ENCODE measurements at places on chromosomes 7 and 10. TPM values are rescaled to one million over a fixed set of nuclear protein-coding genes. Genes with fewer than 3 reads are reported as not detected.

CYP3A4 gene
- total RNA-seq: not detected

DPP6 gene
- total RNA-seq: not detected

C7orf33 gene
- total RNA-seq: not detected

CACNA2D1 gene
- total RNA-seq: not detected

AGBL3 gene
- total RNA-seq: 1.6 TPM

CALHM1 gene
- 0.25 TPM for total RNA-seq

VWC2 gene
- total RNA-seq: not detected

CFAP43 gene
- total RNA-seq: 0.09 TPM

GTPBP4 gene
- 70.4 TPM for total RNA-seq

CYP26C1 gene
- total RNA-seq: not detected

OR2A7 gene
- total RNA-seq: 3.9 TPM

ARHGAP22 gene
- not detected for total RNA-seq

PTPRZ1 gene
- total RNA-seq: not detected

ADAM22 gene
- 2.9 TPM for total RNA-seq

ACBD7 gene
- 3.0 TPM for total RNA-seq

PAPSS2 gene
- not detected for total RNA-seq

ELOVL3 gene
- not detected for total RNA-seq

TOMM7 gene
- total RNA-seq: 277 TPM

LIPF gene
- not detected for total RNA-seq

OPN4 gene
- not detected for total RNA-seq

GPR37 gene
- total RNA-seq: not detected

ARHGEF5 gene
- total RNA-seq: 11.9 TPM

RASSF4 gene
- 0.23 TPM for total RNA-seq

EBLN1 gene
- not detected for total RNA-seq

EMX2 gene
- total RNA-seq: not detected

WIPF3 gene
- not detected for total RNA-seq

PNLIP gene
- total RNA-seq: not detected

WDR37 gene
- total RNA-seq: 26.5 TPM

LIPK gene
- total RNA-seq: not detected

SFTPA1 gene
- total RNA-seq: not detected

TRIL gene
- not detected for total RNA-seq

ODAD2 gene
- total RNA-seq: not detected

PIP gene
- not detected for total RNA-seq

WASL gene
- 6.8 TPM for total RNA-seq

AMZ1 gene
- 0.11 TPM for total RNA-seq
